Naive B cell (primary cell): ENCODE measurements at places on chromosomes 7 and 10.

DNA sequence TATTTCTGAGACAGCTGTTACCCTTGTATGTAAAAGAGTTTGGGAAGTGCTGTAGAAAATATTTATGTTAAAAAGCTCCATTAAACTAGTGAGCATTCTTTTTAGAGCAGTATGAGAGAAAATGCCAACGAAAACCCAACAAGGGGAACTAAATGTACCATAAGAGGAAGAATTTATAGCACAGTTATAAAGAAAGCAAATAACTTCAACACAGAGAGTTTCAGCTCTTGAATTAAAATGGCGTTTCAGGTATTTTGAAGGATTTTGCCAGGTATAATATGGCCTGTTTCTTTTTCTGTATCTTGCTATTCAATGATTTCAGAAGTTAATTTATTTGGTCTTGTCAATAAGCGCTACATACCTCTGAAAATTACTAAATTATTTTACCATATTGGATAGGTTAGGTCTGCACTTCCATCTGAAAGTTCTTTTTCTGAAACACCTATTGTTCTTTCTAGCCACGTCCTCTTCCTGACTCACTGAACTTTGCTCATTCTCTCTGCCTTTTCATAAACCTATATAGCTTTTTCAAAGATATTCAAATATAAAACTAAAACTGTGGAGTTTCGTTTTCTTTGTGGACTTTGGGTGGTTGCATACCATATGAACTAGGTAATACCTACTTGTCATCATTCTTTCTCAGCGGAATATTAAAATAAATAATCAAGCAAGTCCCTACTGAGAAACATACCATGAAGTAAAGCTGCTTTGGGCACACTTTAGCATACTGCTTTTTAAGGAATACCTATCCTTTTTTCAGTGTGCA lies 136.1 kb downstream of the SEMA3A start:
- no peak for DNase-seq

DNA sequence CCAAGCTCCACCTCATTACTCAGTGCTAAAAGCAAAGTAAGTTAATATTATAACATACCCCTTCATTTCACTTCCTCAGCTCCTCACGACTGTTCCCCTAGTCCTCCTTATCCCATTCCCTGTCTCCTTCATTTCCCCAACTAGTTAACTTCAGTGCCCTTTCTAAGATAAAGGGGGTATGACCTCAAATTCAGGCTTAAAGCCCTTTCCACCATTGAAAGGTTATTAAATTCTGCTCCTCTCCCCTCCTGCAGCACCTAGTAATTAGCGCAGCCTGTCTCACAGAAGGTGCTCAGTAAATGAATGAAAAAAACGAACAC lies 1.0 kb downstream of the CRPPA start:
- no peak for DNase-seq

DNA sequence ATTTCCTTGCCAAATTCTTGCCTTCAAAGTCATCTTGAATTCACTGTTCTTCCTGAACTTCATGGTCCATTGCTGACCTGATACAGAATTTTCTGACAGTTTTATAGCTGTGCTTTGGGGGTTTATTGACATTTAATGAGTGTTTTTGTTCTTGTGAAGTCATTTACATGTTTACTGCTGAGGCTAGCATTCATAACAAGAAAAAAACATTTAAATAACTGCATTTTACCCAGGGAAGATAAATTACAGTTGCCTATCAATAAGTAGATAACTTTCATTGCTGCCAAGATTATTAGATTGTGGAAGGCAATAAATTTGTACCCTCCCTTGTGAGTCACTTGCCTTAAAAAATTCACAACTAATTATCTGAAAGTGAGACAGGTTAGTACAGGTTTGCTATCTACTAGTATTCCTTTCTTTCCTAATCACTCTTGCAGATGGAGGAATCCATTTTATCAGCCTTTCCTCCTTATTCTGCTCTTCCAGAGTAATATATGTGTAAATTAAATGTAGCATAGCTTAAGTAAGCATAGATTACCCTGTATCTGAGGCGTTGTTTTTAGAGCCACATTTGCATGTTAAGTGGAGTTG lies 178.4 kb downstream of the EXOC4 start:
- no peak for DNase-seq

DNA sequence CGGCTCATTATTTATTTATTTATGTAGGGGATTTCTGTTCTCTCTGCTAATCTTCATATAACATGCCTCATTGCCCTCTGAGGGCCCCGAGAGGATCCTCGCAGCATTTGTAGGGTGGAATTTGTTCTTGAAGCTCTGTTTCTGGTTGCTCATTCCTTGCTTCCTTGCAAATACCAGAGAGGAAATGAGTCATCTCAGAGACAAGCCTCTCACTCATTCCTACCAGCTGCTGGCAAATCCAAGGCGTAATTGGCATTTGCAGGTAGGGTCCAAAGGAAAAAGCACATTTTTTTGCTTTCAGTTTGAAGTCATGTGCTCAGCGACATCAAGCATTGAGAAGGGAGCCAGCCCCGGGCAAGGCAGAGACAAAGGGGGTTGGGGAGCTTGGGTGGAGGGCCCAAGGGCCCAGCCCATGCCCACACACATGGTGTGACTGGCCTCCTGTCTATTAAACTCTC lies 501.6 kb downstream of the GALNT17 start:
- DNase-seq = no peak

DNA sequence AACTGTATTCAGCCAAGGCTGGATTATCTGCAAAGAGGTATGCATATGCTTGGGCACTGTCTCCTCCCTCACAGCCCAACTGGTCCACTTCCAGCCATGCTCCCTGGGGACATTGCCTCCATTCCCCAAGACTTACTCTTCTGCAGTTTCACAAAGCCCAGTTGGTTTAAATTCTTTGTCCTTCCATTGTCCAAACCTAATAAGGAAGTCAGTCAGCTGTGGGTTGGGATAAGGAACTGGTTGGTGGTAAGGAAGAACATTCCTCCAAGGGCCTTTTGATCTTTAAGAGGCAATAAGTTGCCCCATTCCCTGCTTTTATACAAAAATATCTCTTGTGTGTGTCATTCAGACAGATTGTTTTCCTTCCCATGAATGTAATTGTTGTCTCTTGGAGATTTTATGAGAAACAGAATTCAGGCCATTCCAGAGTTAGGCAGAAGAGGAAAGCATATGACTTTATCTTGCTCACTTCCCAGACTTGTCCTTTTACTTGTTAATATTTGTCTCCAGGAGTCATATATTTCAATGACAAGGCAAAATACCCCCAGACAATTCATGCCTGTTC lies 673.7 kb downstream of the SUGCT start:
- no peak for DNase-seq

DNA sequence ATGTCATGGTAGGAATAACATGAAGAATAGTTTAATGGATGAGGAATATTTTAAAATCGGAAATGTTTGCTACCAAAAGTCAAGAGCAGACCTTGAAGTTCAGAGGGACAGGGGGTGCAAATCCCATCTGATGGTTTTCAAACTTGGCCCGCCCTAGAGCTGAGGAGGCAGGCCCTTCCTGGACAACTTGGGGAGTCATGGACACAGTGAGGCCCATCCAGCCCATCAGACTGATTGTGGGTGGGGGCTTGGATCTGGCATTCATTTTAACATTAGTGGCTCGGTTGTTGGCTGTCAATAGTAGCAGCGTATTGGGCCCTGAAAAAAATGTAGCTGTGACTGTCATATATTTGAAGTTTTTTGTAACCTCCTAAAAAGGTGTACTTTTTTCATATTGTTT lies 2.0 kb downstream of the C10orf90 start:
- no peak for DNase-seq

DNA sequence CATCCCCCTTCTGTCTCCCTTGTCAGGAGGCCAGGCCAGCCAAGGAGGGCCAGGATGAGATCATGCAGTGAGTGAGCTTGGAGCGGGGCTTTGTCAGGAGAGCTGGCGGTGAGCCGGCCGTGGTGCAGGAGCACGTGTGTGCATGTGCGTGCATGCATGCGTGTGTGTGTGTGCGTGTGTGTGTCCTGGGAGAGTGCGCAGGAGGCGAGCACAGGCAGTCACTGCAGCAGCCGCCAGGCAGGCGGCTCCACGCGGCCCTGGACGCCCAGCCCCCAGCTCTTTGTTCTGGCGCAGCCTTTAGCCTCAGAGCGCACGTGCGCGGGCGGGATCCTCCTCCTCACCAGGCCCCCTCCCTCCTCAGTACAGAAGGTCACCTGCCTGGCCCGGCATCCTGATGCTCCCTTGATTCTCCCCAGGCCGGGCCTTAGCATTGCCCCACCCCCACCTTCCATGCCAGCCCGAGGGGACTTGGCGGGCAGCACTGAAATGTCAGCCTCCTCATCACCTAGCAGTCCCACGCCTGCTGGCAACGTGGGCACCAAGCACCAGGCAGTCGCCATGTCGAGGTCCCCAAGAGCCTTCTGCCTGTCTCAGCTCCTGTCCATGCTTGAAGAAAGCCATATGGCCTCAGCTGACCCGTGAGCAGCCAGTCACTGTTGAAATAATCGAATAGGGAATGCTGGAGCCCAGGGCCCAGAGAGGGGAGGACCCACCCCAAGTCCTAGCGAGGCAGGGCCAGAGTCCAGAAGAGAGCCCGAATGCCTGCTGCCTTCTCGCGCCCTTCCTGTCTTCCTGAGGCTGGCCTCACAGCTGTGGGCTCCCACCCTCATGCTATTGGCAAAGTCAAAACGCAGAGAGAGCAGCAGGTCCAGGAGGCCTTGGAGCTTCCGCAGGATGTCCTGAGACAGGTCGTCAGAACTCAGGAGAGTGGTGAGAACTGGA lies 125.9 kb upstream of the PPIF start:
- no peak for DNase-seq

- DNase-seq = peak; percentile 46
Measured at GRCh38 chr10:110860576-110861241, 11.0 kb upstream of the PDCD4 start.

- DNase-seq = no peak
Measured at GRCh38 chr7:32415936-32416335, 74.2 kb downstream of the LSM5 start.

- no peak for DNase-seq
Measured at GRCh38 chr7:127976738-127977120, 54.5 kb downstream of the LRRC4 start.

GRCh38 chr10:112584276-112584675 lies 137.3 kb downstream of the VTI1A start:
- no peak for DNase-seq

GRCh38 chr7:100966542-100967291 lies 2.6 kb upstream of the MUC12 start:
- DNase-seq = no peak

- no peak for DNase-seq
Measured at GRCh38 chr10:84531396-84531795, 203.0 kb downstream of the CCSER2 start.

DNA sequence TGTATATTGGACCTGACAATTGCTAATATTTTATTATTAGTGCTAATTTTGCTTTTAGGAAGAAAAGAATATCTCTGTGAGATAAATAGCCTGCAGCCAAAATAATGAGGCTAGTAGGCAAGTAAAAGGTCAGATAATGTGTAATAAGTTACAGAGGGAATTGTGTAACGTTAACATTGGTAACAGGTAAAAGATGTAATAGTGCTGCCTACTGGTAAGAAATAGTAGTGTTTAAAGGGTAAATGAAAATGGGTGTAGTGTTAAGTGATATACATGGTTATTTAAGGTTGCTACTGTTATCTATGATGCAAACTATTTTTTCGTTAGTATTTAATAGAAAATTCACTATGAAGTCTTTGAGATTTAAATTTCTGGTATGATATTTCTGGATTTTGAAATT lies 9.2 kb upstream of the FOXP2 start:
- no peak for DNase-seq

DNA sequence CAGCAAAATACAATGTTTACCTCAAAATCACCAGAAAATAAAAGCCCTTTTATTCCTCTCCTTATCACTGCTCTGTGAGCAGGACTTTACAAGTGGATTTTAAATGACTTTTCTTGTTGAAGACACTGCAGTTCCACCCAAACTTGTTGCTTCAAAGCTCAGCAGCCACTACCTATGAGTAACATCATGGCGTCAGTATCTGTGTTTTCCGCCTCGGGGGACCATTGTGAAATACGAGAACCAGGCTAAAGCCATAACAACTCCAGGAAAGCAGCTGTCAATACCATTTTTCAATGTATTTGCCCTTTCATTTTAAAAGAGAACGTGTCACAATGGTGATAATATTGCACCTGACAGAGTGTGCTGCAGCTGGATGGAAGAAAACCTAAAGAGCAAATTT lies 284.0 kb upstream of the RNF32 start:
- no peak for DNase-seq

GRCh38 chr10:4543938-4544533 lies 282.0 kb upstream of the AKR1E2 start:
- no peak for DNase-seq

DNA sequence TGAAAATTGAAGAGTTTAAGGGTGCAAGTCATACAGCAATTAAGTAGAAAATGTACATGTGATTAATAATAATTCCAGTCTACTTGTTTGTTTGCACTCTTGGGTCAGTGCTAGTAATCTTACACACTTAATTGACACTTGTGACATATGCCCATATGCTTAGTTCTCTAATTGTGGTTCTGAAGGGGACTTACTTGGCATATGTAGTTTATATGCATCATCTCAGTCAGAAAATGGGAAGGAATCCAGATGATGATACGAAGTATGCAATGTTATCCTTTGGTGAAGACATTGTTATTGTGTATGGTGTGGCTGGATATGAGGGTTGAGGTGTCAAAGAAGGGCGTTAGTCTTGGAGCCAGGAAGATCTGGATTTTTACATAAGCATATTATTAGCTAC lies 193.5 kb upstream of the HDAC9 start:
- no peak for DNase-seq

GRCh38 chr10:52525761-52526160 lies 211.7 kb downstream of the DKK1 start:
- DNase-seq = no peak

DNA sequence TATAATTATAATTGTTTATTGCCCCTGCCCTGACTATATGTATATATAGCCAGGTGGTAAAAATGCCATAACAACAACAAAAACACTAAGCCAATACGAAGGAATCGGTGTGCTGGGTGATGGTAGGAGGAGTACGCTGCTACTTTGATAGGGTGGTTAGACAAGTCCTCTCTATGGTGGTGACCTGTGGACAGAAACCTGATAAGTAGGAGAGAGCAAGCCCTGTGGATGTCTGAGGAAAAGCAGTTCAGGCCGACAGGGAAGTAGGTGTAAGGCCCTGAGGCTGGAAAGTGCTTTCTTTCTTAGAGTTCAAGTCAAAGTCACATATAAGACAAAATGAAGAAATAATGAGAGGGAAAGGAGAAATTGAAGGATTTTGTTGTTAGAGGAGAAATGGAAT lies 823.8 kb upstream of the CELF2 start:
- no peak for DNase-seq

- DNase-seq = no peak
Measured at GRCh38 chr10:19096501-19097073, 48.0 kb downstream of the MALRD1 start.

DNA sequence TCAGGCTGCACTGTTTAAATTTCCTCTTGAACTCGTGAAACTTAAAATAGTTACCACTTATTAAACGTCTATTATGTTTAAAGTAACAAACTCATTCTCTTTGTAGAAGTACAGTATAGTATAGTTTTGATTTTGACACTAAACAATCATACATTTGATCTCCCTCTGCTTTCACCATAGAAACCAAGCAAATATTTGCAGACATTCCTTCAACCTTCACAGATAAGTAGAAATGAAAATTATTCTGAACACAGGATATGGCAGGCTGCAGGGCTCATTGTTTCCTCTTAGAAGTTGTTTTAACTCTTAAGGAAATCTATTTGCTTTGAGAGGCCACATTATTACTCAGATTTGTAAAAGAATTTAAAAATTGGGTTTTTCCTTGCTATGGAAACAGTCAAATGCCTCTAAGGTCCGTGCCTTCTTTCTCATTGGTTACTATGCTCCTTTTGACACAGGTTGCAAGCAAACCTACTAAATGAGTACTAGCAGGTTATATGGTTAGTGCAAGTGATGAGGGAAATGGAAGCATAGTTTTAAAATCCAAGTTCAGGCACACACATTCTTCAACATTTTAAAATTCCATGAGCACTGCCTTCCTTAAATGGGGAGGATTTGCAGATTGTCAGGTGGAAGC lies 92.8 kb upstream of the FAM133B start:
- no peak for DNase-seq
